ENCODE measurements at places on chromosomes 7 and 10. TPM values are rescaled to one million over a fixed set of nuclear protein-coding genes. Genes with fewer than 3 reads are reported as not detected.
A peak's percentile ranks its signal among the peaks of the same experiment; 100 is the strongest.

The SPDYE1 gene
- total RNA-seq, result not detected

The ABCC2 gene
- under 0.01 TPM for total RNA-seq

- H3K4me3 ChIP-seq, result no peak overlapping the region
- H3K27me3 ChIP-seq, result no peaks in the 10 kb centered on the region
- H3K4me1 ChIP-seq, result no peaks in the 10 kb centered on the region
- H3K36me3 ChIP-seq, result no peaks in the 10 kb centered on the region
- no peak for DNase-seq
These were observed 238.7 kb upstream of the PRSS58 start for GRCh38 chr7:142496545-142496991.

- H3K4me1 ChIP-seq, result no peaks in the 10 kb centered on the region
- no peaks in the 10 kb centered on the region for H3K27me3 ChIP-seq
These were observed 25.5 kb upstream of the BAG3 start for GRCh38 chr10:119625570-119626280.

DNA sequence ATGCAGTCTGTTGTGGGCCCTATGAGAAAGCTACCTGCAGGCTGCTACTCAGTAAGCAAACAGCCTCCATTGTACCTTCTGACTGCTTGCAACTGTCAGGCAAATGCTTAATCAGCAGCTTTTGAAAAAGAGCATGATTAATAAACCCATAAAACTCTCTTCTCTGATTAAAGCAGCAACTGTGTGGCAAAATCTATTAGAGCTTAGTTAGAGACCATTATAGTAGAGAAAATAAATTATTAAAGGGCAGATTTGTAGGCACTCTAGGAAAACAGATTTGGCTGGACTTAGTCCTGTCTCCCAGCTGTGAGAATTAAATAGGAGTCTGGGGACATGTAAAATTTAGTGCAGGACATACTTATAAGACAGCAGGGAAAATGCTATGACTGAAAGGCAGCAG lies 132.5 kb upstream of the WNT16 start:
- H3K4me3 ChIP-seq, result no peak overlapping the region
- no peaks in the 10 kb centered on the region for H3K4me1 ChIP-seq
- no peaks in the 10 kb centered on the region for H3K36me3 ChIP-seq
- H3K27me3 ChIP-seq, result no peaks in the 10 kb centered on the region

GRCh38 chr7:116547347-116547746 lies 22.5 kb downstream of the CAV1 start:
- H3K27ac ChIP-seq, result peak overlapping the region; percentile 32
- peaks cover 24% of the 10 kb centered on the region for H3K4me1 ChIP-seq
- H3K36me3 ChIP-seq, result no peaks in the 10 kb centered on the region
- no peaks in the 10 kb centered on the region for H3K27me3 ChIP-seq

- H3K27me3 ChIP-seq, result no peaks in the 10 kb centered on the region
- peaks cover 42% of the 10 kb centered on the region for H3K4me1 ChIP-seq
- H3K36me3 ChIP-seq, result peaks cover 15% of the 10 kb centered on the region
- H3K27ac ChIP-seq, result peak overlapping the region; percentile 96
These were observed 926 bp upstream of the PCBD1 start for GRCh38 chr10:70889291-70889690.

The TOMM7 gene
- 29.8 TPM for total RNA-seq

DNA sequence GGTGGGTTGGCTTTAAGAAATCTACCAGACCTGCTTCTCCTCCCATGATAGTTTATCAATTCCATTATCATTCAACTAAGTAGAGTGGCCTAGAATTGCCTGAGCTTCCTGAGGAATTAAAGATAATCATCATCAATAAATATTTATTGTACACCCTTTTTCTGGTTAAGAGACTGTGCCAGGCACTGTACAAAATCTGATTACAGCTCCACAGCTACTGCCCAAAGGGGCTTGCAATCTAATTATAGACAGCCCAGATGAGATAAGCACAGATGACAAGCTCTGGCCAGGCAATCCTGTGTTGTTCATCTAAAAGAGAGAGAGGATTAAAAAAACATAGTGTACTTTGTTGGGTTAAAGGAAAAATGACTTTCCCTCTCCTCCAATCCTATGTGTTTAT lies 586.4 kb downstream of the GATA3 start:
- no peak overlapping the region for H3K4me3 ChIP-seq
- no peak overlapping the region for H3K27ac ChIP-seq
- H3K27me3 ChIP-seq, result no peaks in the 10 kb centered on the region
- DNase-seq, result no peak
- no peaks in the 10 kb centered on the region for H3K36me3 ChIP-seq

DNA sequence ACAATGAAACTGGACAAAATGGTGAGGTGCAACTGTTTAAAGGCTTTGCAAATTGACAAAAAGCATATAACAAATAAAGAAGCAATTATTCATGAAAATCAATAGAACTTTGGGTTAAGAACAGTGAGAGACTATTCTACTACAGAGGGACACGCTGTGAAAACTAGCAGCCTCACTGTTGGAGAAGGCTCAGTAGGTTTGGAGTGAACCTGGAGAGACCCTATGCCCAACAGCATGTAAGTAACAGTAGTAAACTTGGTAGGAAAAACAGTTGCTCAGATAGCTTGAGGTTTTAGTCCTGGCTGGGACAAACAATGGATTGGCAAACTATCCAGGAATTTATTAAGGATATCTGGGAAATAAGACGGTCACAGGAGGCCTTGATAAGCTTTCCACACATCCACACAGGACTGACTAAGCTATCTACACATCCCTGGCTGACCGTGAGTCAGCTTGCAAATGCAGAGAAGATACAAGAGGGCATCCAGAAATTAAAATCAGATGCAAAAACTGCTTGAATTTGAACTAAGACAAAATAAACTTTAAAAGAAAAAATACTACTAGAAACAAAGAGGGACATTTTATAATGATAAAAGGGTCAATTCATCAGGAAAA lies 15.9 kb downstream of the FAM149B1 start:
- no peaks in the 10 kb centered on the region for H3K4me1 ChIP-seq
- no peak overlapping the region for H3K27ac ChIP-seq
- H3K4me3 ChIP-seq, result no peak overlapping the region

The SCART1 gene
- total RNA-seq, result 9.3 TPM

DNA sequence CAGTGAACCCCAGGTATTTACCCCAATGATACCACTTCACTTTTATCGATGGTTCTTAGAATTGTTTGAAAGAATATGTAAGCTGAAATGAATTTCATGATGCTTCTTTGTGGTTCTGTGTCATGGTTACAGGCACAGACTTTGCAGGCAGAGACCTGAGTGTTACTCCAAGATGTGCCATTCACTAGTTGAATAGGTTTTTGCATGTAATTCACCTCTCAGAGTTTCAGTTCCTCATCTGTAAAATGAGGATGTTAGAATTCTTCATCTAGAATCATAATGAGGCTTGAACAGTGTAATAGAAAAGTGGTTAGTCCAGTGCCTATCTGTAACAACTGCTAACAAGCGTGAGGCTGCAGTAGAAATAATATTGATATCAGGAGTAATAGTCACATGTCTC lies 54.6 kb downstream of the VSTM2A start:
- H3K27ac ChIP-seq, result no peak overlapping the region
- H3K4me3 ChIP-seq, result no peak overlapping the region
- no peak for DNase-seq
- H3K4me1 ChIP-seq, result no peaks in the 10 kb centered on the region
- H3K27me3 ChIP-seq, result no peaks in the 10 kb centered on the region

DNA sequence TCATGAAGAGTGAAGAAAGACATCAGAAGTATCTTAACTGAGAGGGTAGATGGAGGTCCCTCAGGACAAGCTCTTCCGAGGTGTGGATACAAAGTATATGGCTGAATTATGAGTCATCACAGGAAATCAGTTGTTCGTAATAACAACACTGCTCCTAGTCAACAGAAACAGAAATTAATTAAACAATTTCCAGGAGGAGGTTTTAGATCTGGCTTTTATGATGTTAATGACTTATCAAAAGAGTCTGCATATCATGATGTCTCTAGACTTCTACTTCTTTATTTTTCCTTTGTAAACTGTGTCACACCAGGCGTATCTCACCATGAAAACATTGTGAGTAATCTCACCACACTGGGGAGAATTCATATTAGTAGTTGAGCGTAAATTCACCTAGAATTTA lies 31.2 kb downstream of the OSBPL3 start:
- H3K36me3 ChIP-seq, result no peaks in the 10 kb centered on the region
- no peak for DNase-seq
- no peak overlapping the region for H3K4me3 ChIP-seq
- H3K27me3 ChIP-seq, result no peaks in the 10 kb centered on the region
- no peak overlapping the region for H3K27ac ChIP-seq
- H3K4me1 ChIP-seq, result no peaks in the 10 kb centered on the region

The FKBP6 gene
- total RNA-seq, result not detected

DNA sequence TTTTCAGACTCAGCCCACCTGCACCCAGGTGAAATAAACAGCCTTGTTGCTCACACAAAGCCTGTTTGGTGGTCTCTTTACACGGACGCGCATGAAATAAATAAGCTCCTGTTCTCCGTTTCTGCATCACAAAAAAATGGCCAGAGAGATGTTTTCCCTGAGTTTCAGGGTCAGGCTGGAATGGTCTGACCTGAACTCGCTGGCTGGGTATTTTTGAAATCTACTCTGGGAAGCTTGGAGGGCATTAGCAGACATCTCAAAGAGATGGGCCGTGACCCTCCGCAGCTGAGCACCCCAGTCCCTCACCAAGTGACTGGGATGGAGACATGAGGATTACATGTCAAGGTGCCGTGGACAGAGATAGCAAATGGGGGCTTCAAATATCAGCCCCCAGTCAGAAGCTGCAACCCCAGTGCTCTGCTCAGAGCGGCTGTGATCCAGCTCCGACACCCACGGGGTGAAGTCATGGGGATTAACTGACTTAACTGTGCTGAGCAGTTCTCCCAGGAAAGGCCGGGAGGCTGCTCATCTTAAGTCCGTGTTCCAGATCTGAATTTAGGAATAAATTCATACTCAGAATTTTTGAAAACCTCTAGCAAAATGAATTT lies 22.3 kb downstream of the CALML5 start:
- DNase-seq, result no peak
- H3K4me1 ChIP-seq, result peaks cover 5% of the 10 kb centered on the region
- no peak overlapping the region for H3K4me3 ChIP-seq
- H3K27me3 ChIP-seq, result no peaks in the 10 kb centered on the region
- H3K36me3 ChIP-seq, result no peaks in the 10 kb centered on the region

DNA sequence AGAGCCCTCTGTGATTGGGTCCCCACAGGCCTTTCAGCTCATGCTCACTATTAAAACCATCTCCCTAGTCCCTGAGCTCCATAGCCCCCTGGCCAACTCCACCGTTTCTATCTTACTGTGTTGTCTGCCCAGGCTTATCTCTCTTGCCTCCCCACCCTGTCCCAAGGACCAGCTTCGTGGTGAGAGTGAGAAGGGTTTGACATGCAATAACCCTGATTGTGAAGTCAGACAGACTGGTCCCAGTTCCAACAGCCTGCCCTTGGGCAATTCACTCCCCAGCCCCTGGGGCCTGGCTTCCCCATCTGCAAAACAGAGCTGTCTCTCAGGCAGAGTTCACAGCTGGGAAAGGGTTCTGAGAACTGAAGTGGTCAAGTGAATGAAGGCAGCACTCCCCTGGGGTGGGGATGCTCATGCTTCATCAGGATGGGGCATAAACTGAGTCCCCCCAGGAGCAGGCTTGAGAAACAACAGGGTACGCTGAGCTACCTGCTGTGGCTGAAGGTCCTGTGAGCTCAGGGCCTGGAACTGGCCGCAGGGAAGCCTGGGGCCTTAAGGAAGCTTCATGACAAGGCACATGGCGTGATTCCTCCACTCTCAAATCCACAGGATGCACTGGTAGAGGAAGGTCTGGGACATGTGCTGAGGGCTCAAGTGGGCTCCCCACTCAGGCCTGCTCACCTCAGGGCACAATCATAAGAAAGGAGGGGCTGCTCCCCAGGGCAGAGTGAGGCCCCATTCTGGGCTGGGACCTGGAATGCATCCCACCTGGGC lies 1.8 kb upstream of the PPIF start:
- peaks cover 16% of the 10 kb centered on the region for H3K36me3 ChIP-seq
- peak overlapping the region; percentile 55 for H3K27ac ChIP-seq
- no peaks in the 10 kb centered on the region for H3K27me3 ChIP-seq

- H3K27ac ChIP-seq, result no peak overlapping the region
- no peaks in the 10 kb centered on the region for H3K36me3 ChIP-seq
- DNase-seq, result peak; percentile 68
- H3K4me3 ChIP-seq, result peak overlapping the region; percentile 62
- H3K4me1 ChIP-seq, result peaks cover 21% of the 10 kb centered on the region
These were observed 5.5 kb downstream of the ELOVL3 start for GRCh38 chr10:102231357-102232318.

The ARHGAP22 gene
- total RNA-seq, result 2.0 TPM

GRCh38 chr10:27861781-27862180 lies 116.2 kb upstream of the MKX start:
- H3K27ac ChIP-seq, result no peak overlapping the region
- no peaks in the 10 kb centered on the region for H3K4me1 ChIP-seq
- DNase-seq, result no peak

The ZNF783 gene
- total RNA-seq, result 26.6 TPM

DNA sequence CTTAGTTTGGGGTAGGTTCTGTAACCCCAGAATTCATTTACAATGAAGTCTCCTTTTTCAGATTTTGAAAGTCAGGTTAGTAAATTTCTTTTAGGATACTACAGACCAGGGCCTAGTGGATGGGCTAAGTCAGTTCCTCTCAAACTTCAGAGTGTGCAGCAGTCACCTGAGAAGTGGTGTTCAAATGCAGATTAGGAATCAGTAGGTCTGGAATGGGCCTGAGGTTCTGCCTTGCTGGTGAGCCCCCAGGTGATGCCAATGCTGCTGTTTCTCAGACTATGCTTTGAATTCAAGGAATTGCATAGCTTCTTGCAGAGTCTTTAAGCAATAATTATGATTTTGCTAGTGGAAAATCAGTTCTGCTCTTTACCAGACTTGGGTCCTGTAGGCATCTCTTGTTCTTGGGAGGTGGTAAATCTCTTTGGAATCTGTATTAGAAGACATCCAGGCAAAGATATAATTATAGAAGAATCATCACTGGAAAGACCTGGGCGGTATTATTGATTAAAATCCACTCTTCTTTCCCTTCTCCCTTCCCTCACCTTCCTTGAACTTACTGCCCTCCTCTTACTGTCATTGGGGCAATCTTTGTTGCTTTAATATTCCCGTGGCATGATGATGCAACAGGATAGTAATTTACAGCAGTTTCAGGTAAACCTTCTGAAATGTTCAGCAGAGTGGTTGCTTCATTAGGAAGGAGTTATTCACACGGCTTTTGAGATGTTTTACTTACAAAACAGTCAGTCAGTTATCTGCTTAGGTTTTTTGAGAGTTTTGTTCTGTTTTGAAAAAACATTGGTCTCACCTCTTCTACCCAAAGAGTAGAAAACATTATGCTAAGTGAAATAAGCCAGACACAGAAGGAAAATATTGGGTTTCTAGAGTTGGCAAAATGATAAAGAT lies 87.2 kb downstream of the NRF1 start:
- H3K4me1 ChIP-seq, result peaks cover 17% of the 10 kb centered on the region
- peaks cover 10% of the 10 kb centered on the region for H3K36me3 ChIP-seq
- no peaks in the 10 kb centered on the region for H3K27me3 ChIP-seq
- no peak for DNase-seq
- no peak overlapping the region for H3K4me3 ChIP-seq
- H3K27ac ChIP-seq, result no peak overlapping the region

The FAM180A gene
- not detected for total RNA-seq

The VWA2 gene
- total RNA-seq, result 6.4 TPM

DNA sequence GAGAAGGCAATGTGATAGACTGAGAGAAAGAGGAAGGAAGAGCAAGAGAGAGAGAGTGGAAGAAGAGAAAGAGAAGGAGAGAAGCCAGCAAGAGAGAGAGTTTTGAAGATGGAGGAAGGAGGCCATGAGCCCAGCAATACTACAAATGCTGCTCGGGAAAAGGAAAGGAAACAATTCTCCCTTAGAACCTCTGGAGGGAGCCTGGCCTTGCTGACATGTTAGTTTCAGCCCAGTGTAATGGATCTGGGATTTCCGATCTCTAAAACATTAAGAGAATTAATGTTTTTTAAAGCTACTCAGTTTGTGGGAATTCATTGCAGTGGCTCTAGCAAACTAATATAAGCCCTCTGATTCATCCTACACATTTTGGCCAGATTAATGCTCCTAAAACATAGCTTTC lies 206.8 kb upstream of the MTPN start:
- H3K4me3 ChIP-seq, result no peak overlapping the region
- H3K36me3 ChIP-seq, result no peaks in the 10 kb centered on the region
- H3K4me1 ChIP-seq, result no peaks in the 10 kb centered on the region
- H3K27ac ChIP-seq, result no peak overlapping the region
- no peak for DNase-seq

Measured in stomach (tissue), 19 donors.